Kidney epithelial cell (primary cell): ENCODE measurements at places on chromosomes 12 and 14. TPM values are rescaled to one million over a fixed set of nuclear protein-coding genes. Genes with fewer than 3 reads are reported as not detected.

MYO1A gene
- not detected in 2 replicates for total RNA-seq

FCF1 gene
- 44.4 and 45.4 TPM in 2 replicates for total RNA-seq

ABCD2 gene
- total RNA-seq: not detected in 2 replicates

SLC15A4 gene
- 101 and 108 TPM in 2 replicates for total RNA-seq

KLHL42 gene
- total RNA-seq: 19.3 and 24.7 TPM in 2 replicates

GOLGA3 gene
- 73.2 and 79.1 TPM in 2 replicates for total RNA-seq

TAS2R9 gene
- total RNA-seq: not detected in 2 replicates

SLC25A47 gene
- not detected in 2 replicates for total RNA-seq

RNASE4 gene
- total RNA-seq: 4.2 and 5.6 TPM in 2 replicates

NR4A1 gene
- total RNA-seq: 9.2 and 11.2 TPM in 2 replicates

LIN52 gene
- total RNA-seq: 7.8 and 8.3 TPM in 2 replicates

SSPN gene
- total RNA-seq: 1.7 and 7.1 TPM in 2 replicates

PIANP gene
- total RNA-seq: 0.07 and 0.13 TPM in 2 replicates

KCNC2 gene
- total RNA-seq: 0.14 TPM in 1 of 2 replicates, not detected in the other

VRTN gene
- total RNA-seq: not detected in 2 replicates

ABCC9 gene
- total RNA-seq: 0.07 and 0.17 TPM in 2 replicates

FSCB gene
- total RNA-seq: 0.08 TPM in 1 of 2 replicates, not detected in the other

HOXC6 gene
- 1.1 and 1.8 TPM in 2 replicates for total RNA-seq
